A549 treated with ZK216348 at 1 μM for 4 hours (cell line): ENCODE measurements at places on chromosomes 11 and 22. TPM values are rescaled to one million over a fixed set of nuclear protein-coding genes. Genes with fewer than 3 reads are reported as not detected.

Gene OR6A2
- not detected in 5 replicates for total RNA-seq

Gene EIF3D
- total RNA-seq, result 155 to 176 TPM (median 167 TPM) in 5 replicates

Gene PDGFD
- 5.7 to 8.9 TPM (median 7.5 TPM) in 5 replicates for total RNA-seq

Gene XKR3
- total RNA-seq, result not detected in 5 replicates

Gene DUSP8
- 0.88 to 1.6 TPM (median 1.0 TPM) in 5 replicates for total RNA-seq

Gene RGL4
- not detected in 5 replicates for total RNA-seq

Gene ROBO4
- total RNA-seq, result not detected in 5 replicates

Gene PNPLA5
- total RNA-seq, result not detected in 5 replicates

Gene OR51F1
- not detected in 5 replicates for total RNA-seq

Gene CRYBB3
- total RNA-seq, result not detected in 5 replicates

Gene SDHAF2
- total RNA-seq, result 37.5 to 46.1 TPM (median 43.3 TPM) in 5 replicates

Gene TSPAN18
- 1.9 to 3.6 TPM (median 2.9 TPM) in 5 replicates for total RNA-seq

Gene SLC22A6
- not detected in 5 replicates for total RNA-seq

Gene KCNQ1OT1
- 0.04 to 0.07 TPM (median 0.06 TPM) in 5 replicates for total RNA-seq

Gene SMCO4
- 16.7 to 22.2 TPM (median 19.7 TPM) in 5 replicates for total RNA-seq

Gene XNDC1N
- total RNA-seq, result 2.9 to 5.7 TPM (median 3.4 TPM) in 5 replicates

Gene GAS2
- total RNA-seq, result 0.75 to 1.1 TPM (median 1.0 TPM) in 5 replicates

Gene KCTD14
- total RNA-seq, result 1.3 to 2.1 TPM (median 1.7 TPM) in 5 replicates

Gene SMIM35
- total RNA-seq, result not detected in 5 replicates

Gene NRGN
- total RNA-seq, result 7.3 to 12.6 TPM (median 11.1 TPM) in 5 replicates

Gene GAL3ST1
- total RNA-seq, result 5.1 to 9.7 TPM (median 8.5 TPM) in 5 replicates

Gene ABCC8
- 1.4 to 3.4 TPM (median 2.8 TPM) in 5 replicates for total RNA-seq

Gene SIAE
- total RNA-seq, result 12.0 to 16.3 TPM (median 13.1 TPM) in 5 replicates

Gene FGF3
- not detected in 5 replicates for total RNA-seq

Gene MRGPRE
- total RNA-seq, result 0.09 to 0.17 TPM (median 0.14 TPM) in 3 of 5 replicates, not detected in the others

Gene EPS8L2
- 64.8 to 145 TPM (median 118 TPM) in 5 replicates for total RNA-seq

Gene TAF6L
- total RNA-seq, result 11.3 to 18.0 TPM (median 15.4 TPM) in 5 replicates

Gene ANO1
- total RNA-seq, result 1.4 to 3.0 TPM (median 1.7 TPM) in 5 replicates

Gene CENPM
- 19.3 to 38.8 TPM (median 37.3 TPM) in 5 replicates for total RNA-seq

Gene FAM83F
- total RNA-seq, result not detected in 5 replicates

Gene ST13
- 152 to 216 TPM (median 168 TPM) in 5 replicates for total RNA-seq

Gene OR52I1
- total RNA-seq, result not detected in 5 replicates

Gene MS4A7
- not detected in 5 replicates for total RNA-seq

Gene DEUP1
- not detected in 5 replicates for total RNA-seq

Gene MCAT
- total RNA-seq, result 14.2 to 26.4 TPM (median 26.1 TPM) in 5 replicates

Gene OR1S2
- not detected in 5 replicates for total RNA-seq

Gene PDE2A
- total RNA-seq, result 1.0 to 1.7 TPM (median 1.5 TPM) in 5 replicates

Gene OR10G4
- total RNA-seq, result not detected in 5 replicates

Gene PRRG4
- total RNA-seq, result 0.66 to 1.4 TPM (median 1.0 TPM) in 5 replicates

Gene SSH3
- total RNA-seq, result 18.7 to 29.1 TPM (median 27.1 TPM) in 5 replicates

Gene SLC29A2
- 2.5 to 5.8 TPM (median 5.7 TPM) in 5 replicates for total RNA-seq

Gene SLC22A12
- total RNA-seq, result not detected in 5 replicates

Gene CRYAB
- total RNA-seq, result 6.4 to 15.9 TPM (median 9.5 TPM) in 5 replicates

Gene TYR
- not detected in 5 replicates for total RNA-seq

Gene OR51A4
- not detected in 5 replicates for total RNA-seq

Gene LRRC56
- 0.28 to 1.1 TPM (median 0.82 TPM) in 5 replicates for total RNA-seq

Gene OR2AG1
- not detected in 5 replicates for total RNA-seq

Gene PICK1
- total RNA-seq, result 9.3 to 13.2 TPM (median 12.7 TPM) in 5 replicates
